Stimulated activated CD8-positive, alpha-beta memory T cell treated with anti-CD3 and anti-CD28 coated beads, Interleukin-2, amount 100 ng/mL, for 1 hour (primary cell): ENCODE measurements at places on chromosomes 12 and 14.

DNA sequence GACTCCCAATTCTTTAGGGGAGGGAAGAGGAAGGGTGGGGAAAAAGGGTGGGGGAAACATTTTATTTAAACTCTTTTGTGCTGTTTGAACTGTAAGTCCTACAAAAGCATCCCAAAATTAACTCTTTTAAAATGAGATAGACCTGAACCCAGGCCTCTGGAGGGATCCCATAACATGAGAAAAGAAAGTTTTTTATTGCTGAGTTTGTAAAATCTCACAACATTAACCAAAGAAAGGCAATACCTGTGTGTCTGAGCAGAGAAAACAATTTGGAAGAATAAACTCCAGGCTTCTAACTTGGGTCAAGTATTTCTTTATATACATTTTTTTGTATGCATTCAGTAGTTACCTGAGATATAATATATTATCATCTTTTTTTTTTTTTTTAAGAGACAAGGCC lies 107.1 kb downstream of the KSR2 start:
- DNase-seq = no peak

DNA sequence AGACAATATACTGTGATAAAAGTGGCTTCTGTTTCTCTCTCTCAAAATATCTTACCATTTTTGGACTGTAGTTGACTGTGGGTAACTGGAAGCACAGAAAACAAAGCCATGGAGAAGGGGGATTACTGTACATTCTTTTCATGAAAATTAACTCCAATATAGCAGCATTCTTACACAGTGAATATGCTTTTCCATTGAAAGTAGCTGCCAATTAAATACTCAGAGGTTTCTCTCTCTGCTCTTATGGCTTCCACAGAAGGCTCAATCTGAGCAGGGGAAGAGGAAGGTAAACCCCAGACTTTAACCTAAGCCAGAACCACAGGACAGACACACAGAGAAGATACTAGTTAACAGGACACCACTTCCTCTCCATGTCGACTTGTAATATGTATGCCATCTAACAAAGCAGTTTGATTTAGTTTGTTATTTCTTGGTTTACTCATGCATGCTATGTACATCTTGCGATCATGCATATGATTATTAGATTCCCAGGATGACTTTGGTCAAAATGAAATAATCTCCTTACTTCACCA lies 150.2 kb downstream of the SSPN start:
- DNase-seq = no peak

DNA sequence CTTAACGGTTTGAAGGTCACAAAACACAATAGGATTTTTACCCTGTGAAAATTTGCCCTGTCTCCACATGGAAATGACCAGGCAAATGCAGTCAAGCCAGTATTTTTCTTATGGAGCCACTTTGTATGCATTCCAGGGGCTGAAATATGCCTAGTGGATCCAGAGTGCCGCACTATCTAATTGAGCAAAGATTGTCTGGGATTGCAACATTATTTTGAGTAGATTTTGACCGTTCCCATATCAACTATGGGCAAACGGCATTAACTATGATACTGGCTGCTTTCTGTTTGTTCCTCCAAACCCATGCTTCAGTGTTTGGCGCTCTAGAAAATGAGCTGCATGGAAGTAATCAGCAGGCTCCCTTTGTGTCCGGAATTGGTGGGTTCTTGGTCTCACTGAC lies 223.0 kb downstream of the BTG1 start:
- no peak for DNase-seq

GRCh38 chr12:25797386-25797785 lies 161.1 kb upstream of the RASSF8 start:
- DNase-seq = no peak

DNA sequence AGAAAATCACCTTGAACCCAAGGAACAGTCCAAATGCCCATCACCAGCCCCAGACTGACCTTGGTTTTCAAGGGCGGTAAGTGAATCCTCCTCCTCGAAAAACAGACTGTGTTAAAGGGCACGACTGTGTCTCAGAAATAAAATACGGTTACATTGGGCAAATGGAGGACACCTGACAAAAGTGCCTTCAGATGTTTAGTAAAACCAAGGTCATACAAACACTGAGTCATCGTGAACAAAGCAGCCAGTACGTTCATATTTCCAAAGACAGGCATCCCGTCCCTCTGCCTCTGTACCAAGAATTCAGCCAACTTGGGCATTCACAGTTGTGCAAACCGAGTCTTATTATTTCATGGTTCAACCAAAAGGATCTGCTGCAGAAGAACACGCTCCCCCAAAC lies 25.9 kb downstream of the FOXN3 start:
- DNase-seq = no peak
